ENCODE measurements at places on chromosomes 13 and 19. TPM values are rescaled to one million over a fixed set of nuclear protein-coding genes. Genes with fewer than 3 reads are reported as not detected.
A peak's percentile ranks its signal among the peaks of the same experiment; 100 is the strongest.

DNA sequence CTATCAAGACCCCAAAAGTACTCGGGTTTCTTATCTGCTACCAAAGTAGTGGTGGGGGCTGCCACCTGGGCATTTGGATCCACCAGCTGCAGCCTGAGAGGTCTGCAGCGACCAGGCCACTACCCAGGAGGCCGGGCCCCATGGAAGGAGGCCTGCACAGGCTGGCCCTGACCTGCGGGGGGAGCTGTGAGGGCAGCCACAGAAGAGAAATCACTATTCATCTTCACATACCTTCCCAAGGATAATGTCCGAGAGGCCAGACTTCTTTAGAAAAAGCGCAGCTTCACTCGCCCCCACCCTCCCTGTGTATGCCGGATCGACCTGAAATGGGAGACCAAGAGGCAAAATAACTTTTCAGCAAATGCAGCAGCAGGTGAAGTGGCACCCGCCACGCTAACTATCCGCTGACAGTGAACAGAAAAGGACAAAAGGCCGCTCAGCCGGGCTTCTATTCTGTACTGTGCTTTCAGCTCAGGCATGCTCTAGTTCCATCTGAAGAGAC lies 30.1 kb downstream of the EPS15L1 start:
- peak; percentile 37 for DNase-seq

DNA sequence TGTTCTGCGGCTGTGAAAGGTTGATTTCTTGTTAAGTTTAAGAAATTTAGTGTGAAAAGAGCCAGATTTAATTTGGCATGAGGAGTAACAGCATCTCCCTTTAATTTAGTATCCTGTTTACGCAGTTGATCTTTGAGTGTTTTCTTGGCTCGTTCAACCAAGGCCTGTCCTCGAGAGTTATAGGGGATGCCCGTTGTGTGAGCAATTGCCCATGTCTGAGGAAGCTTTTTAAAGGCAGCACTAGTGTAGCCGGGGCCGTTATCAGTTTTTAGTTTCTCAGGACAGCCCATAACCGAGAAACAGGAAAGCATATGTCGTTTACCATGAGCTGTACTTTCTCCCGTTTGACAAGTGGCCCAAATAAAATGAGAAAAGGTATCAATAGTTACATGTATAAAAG lies 47.5 kb upstream of the ZNF43 start:
- no peak for DNase-seq

- DNase-seq, result peak; percentile 25
Measured at GRCh38 chr13:99686157-99686572, 184.9 kb downstream of the TM9SF2 start.

DNA sequence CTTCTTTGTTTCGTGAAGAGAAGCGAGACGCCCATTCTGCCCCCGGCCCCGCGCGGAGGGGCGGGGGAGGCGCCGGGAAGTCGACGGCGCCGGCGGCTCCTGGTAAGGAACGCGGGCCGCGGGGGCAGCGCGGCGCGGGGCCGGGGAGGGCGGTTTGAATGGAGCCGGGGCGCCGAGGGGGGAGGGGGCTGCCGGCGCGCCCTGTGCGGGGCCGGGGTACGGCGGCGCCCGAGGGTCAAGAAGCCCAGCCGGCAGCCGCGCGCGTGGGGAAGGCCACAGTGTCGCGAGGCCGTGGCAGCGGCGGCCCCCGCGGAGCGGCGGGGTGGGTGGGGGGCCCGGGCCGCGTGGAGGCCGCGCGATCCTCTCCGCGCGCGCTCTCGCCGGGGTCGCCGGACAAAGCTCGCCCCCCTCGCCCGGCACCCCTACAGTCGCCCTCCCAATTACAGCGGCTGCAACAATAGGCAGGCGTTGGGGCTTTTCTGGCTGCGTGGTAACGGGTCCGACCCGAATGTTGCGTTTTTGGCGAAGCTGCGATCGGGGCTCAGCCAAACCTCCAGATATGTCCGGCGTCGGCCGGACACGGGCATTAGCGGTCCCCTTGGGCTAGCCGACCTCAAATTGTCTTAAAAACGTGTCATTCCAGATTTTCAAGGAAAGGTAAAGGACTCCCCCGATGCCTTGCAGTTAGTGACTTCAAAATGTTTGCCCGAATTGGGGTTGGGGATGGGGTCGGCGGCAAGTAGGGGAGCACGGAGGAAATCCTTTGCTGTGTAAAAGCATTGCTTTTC lies 437 bp downstream of the SMARCA4 start:
- DNase-seq, result peak; percentile 39

- DNase-seq, result peak; percentile 35
Measured at GRCh38 chr13:49563516-49563915, 21.8 kb downstream of the RCBTB1 start.

DNA sequence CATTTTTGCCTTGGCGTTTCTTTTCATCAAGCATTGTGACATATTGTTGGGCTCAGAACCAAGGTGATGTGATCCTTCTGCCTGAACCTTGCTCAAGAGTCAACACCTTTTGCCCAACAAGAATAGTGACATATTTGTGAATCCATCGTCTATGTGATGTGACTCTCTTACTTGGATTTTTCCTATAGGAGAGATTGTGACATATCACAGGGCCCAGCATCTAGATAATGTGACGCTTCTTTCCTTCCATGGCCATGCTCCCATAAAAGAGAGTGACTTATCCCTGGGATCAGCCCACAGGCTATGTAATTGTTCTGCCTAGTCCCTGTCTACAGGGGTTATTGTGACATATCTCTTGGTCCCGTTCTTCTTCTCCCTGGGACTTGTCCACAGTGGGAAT lies 8.5 kb upstream of the ZNF429 start:
- DNase-seq, result no peak

LRRC63 gene
- total RNA-seq, result 0.82 TPM

KIR2DL3 gene
- total RNA-seq, result not detected

DNA sequence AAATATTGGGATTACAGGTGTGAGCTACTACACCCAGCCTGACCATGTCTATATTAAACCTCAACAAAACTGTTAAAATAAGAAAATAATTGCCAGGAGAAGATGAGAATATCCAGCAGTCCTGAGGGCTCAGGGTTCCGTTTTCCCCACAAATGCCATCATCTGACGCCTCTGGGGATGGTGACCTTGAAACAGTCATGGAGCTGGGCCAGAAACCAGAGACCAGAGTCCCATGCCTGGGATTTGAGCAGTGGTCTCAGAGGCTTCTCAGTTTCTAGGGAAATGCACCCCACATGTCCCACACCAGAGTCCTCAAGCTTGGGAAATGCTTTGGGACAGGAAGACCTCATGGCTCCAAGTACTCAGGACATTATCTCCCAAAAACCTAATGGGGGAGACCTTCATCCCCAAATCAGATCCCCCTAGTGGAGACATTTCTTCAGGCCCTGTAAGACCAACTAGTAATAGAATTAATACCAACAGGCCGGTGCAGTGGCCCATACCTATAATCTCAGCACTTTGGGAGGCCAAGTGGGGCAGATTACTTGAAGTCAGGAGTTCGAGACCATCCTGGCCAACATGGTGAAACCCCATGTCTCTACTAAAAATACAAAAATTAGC lies 2.9 kb upstream of the MAP1S start:
- DNase-seq, result no peak

TUBB4A gene
- total RNA-seq, result 45.2 TPM

DNA sequence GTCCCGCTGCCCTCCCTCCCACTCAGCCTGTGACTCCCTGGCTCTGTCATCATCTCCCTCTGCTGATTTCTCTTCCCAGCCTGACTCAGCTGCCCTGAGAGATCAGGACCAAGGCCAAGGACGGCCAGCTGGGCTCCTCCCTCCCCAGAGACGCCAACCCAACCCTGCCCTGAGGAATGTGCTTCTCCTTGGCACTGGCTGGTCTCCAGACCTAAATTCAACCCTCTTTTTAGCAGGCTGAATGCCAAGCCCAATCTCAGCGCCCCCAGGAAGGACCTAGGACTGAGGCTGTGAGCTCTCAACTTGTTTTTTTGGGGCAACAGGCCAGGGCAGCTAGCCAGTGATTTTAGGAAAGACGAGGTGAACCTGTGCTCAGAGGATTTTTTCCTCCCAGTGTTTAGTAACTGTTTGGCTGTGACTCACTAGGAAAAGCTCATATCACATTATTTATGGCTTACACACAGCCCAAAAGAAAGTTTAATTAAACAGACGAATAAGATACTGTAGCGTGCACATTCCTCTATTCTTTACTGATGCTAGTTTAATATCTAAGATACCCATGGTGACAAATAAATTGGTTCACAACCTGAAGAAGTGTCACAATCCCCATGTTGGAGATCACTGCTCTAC lies 7.4 kb upstream of the IGFL1 start:
- DNase-seq, result peak; percentile 34

PEAK3 gene
- total RNA-seq, result not detected

DNA sequence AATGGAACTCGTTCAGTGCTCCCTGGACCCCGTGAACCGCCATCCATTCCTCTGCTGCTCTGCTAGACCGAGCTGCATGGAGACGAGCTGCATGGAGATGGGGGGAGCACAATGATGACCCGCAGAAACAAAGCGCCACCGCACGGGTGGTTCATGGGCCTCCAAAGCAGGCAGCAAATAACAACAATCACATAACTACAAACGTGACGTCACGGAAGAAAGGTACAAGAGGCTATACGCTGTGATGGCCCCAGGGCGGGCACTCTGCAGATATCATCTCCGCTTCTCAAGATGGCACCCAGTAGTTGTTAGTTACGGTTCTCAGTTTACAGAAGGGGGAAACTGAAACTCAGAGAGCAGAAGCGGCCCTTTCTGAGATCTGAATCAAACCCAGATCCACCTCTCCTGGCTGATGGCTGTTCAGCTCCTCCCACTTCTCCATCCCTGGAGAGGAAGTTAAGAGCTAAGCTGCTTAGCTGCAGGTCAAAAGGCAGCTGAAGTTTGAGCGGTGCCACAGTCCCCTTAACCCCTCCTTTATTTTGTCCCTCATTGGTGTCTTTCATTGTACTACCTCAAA lies 1.7 kb downstream of the ATP13A1 start:
- peak; percentile 18 for DNase-seq

DNA sequence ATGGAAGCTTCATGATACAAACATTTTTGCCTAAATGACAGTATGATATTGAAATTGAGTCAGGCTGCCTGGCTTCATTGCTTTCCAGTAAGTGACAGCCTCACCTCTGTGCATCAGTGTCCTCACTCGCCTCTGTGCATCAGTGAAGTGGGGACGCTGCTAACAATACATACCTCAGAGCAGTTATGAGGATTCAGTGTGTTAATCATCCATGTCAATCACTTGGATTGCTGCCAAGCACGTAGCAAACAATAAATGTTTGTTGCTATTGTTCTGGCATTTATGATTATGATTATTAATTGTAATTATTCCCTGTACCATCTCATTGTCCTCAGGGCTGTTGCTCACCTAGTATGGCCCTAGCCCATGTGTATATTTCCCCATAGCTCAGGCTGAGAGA lies 8.8 kb downstream of the PPP2R1A start:
- DNase-seq, result no peak

- DNase-seq, result no peak
Measured at GRCh38 chr13:110317093-110317492, 10.0 kb downstream of the COL4A2 start.

HNRNPA1L2 gene
- 10.7 TPM for total RNA-seq

- no peak for DNase-seq
Measured at GRCh38 chr13:98207416-98207815, 30.3 kb upstream of the RNF113B start.

DNA sequence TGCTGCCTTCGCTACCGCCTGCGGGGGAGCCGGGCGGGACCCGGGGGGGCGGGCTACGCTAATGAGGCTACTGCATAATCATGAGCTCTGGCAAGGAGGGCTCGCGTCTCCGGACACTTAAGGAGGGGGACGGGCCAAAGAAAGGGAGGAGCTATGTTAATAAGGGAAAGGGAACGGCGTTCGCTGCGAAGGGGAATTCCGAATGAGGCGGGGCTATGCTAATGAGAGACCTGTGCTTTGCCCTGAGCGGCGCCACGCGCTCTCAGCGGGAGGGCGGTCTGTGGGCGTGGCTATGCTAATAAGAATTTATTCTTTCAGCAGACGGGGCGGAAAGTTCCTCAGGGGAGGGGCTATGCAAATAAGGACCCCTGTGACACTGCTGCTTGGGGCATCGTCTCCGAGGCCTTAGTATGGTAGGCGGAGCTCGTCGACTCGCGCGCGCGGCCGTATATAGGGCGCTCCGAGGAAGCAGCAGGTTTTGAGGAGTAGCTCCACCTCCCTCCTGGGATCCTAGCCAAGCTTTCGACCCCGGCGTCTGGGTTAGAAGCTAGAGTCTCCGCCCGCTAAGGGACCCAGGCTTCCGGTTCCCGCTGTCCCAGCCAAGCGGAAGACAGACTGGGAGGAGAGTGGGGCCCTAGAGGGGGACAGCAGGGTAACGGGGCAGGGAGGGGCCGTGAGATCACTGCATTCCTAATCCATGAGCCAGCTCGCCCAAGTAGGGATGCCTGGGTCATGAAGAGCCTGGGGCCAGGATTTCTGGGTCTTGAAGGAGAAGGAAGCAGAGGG lies at the start of gene RRAS:
Gene RRAS, minus strand, starts transcription at position 31 of the 786 bp plus-strand sequence. CDS start 45 bp downstream, outside the sequence.
- DNase-seq, result peak; percentile 100

DNA sequence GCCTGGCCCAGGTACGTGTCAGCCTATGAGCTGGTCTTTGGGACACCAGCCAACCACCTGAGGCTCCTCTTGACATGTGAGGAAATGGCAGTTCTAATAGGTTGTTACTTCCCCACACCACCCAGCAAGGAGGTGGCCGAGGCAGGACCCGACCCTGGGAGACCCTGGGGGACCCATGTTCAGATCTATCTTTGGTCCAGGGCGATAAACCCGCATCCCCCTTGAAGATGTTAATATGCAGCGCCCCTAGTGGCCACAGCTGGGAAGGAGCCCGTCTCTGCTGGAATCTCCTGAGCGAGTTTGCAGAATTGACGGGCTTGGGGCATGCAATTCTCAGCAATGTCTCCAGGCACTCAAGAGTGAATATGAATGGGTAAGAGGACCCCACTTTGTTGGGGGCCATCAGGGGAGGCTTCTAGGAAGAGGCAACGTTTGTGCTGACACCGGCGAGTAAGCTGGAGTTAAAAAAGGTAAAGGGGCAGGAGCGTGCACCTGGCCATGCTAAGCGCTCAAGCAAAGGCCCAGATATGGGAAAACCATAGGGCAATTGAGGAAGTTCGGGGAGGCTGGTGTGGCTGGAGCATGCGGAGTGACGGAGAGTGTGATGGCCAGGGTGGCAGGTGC lies 1.5 kb upstream of the MYO1F start:
- DNase-seq, result peak; percentile 81

XRCC1 gene
- total RNA-seq, result 69.4 TPM

ZBTB7A gene
- 25.9 TPM for total RNA-seq

ATP4B gene
- not detected for total RNA-seq

DNA sequence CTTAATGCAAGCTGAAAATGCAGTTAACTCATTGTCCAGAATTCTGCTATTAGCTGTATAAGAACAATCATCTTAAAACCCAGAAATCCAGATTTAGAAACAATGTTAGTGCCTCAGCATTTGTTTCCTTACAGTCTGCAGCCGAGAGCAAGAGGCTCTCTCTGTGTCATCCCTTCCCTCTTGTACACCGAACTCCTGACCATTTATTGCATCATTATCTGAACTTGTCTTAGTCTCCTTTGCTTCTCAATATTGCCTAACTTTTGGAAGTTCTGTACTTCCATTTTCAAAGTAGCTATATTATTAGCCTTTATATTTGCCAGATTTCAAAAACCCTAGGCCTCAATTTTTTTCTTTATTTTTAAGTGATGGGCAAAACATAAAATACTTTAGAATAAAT lies 27.1 kb downstream of the RNASEH2B start:
- DNase-seq, result no peak
